ENCODE measurements at places on chromosomes 16 and 17.
A peak's percentile ranks its signal among the peaks of the same experiment; 100 is the strongest.

DNA sequence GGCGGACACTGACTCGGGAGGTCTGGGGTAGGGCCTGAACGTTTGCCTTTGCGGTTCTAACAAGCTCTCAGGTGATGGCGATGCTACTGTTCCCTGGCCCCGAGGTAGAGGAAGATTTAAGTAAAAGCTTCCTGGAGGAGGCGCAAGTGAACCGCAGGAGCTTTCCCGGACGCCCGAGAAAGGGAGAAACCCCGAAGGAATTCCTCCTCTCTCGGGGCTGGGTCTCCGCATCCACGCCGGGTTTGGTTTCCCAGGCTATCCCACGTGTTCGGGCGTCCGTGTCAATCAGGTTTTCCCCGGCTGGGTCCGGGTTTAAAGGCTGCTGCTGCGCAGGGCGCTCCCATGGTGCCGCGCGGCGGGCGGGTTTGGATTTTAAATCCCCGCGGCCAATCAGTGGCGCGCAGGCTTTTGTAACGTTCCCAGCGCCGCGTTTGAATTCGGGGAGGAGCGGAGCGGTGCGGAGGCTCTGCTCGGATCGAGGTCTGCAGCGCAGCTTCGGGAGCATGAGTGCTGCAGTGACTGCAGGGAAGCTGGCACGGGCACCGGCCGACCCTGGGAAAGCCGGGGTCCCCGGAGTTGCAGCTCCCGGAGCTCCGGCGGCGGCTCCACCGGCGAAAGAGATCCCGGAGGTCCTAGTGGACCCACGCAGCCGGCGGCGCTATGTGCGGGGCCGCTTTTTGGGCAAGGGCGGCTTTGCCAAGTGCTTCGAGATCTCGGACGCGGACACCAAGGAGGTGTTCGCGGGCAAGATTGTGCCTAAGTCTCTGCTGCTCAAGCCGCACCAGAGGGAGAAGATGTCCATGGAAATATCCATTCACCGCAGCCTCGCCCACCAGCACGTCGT is at the start of gene PLK1:
Gene PLK1 (plus strand): TSS at position 460 of the 844 bp plus-strand sequence. CDS start 44 bp downstream, at position 504.
- DNase-seq, result peak; percentile 70

- no peak for DNase-seq
Observed at GRCh38 chr17:21815352-21816063, 123.2 kb downstream of the KCNJ18 start.

GRCh38 chr16:12229759-12230594 is 253.4 kb downstream of the SNX29 start:
- DNase-seq, result no peak

DNA sequence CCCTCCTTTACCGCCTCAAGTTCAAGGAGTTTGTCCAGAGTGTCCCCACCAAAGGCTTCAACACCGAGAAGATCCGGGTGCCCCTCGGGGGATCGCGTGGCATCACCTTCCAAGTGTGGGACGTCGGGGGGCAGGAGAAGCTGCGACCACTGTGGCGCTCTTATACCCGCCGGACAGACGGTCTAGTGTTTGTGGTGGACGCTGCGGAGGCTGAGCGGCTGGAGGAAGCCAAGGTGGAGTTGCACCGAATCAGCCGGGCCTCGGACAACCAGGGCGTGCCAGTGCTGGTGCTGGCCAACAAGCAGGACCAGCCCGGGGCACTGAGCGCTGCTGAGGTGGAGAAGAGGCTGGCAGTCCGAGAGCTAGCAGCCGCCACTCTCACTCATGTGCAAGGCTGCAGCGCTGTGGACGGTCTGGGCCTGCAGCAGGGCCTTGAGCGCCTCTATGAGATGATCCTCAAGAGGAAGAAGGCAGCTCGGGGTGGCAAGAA is 1.1 kb downstream of the ARL4D start:
- DNase-seq, result no peak

DNA sequence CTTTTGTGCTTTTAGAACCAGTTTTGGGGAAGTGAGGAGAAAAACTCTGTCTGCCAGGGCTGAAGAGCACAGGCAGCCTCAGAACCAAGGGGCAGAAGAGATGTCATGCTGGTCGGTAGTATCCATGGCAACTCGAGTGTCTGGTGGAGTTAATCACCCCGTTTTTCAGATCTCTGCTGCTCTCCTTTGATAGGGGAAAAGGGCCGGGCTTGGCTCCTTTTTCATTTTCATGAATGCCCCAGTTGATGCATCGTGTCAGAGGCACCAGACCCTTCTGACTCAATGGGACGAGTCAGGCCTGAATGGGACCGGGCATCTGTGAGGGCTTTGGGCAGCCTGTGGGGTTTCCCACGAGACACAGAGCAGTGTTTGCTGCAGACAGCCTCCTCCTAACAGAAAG is 304.6 kb downstream of the ABCC12 start:
- no peak for DNase-seq

DNA sequence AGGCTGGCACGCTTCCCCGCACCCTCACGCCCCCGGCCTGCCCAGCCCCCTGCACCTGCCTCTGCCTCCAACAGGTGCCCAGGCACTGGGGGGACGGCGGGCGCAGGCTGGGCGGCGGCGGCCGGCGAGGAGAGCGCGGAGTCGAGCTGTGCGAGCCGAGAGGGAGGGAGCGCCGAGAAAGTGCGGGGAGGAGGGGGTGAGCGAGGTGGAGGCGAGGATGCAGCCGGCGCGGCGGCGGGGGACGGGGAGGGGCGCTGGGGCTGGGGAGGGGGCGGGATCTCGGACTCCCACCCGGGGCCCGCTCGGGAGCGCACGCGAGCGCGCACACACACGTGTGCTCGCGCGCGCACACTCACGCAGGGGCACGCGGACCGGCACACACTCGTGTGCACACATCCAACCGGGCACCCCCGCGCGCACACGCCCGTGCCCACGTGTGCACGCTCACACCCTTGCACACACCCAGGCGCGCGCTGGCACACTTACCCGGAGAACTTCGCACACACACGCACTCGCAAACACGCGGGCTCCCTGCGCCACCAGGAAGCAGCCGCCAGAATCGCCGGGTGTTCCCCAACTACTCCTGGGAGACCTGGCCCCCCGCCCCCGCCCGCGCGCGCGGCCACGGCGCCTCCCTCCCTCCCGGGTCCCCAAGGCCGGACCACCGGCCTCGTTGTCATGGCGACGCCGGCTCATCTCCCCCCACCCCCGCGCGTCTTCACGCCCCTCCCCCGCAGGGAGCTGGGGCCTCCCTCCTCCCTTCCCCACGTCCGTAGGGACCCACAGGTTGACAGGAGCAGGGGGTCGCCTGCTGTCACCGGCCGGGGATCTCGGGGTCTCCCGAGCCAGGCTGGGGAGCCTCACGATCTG is at the start of gene DOC2A:
Gene DOC2A (minus strand): TSS at position 184 of the 870 bp plus-strand sequence. CDS start 805 bp downstream, outside the sequence.
- DNase-seq, result no peak

DNA sequence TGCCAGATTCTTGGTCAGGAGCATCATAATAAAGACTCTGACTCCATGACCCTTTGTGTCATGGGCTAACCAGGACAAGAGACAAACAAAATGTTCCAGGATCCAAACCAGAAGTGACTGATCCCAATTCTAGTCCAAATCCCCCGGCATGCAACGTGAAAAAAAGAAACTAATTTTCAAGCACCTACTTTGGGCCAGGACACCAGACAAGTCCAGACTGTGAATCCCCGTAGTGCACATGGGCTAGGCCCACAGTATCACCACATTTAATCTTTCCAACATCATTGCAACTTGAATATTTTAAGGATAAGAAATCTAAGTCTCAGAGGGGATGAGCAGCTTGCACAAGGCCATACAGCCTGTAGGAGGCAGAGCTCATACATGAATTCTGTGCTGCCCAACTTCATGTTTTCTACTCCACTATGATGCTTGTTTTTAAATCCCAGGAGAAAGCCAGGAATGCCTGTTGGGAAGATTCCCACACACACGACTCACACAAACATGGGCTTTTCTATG is 365.7 kb downstream of the NPIPA8 start:
- no peak for DNase-seq

DNA sequence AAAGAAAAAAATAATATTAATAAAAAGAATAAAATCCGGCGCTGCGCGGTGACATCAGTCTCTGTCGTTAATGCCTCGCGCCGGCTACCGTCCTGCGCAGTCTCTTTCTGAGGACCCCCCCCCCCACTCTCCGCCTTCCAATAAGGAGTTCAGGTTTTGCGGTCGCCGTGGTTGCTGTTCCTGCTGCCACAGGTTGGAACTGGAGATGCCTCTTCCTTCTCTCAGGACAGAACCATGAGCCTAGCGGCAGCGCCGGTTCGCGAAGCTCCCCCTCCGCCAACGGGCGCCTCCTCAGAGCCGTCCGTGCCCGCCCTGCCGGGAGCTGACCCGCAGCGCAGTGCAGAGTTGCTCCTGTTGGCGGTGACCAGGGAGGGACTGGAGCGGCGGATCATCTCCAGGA is 2093.4 kb downstream of the TP53TG3F start:
- no peak for DNase-seq

GRCh38 chr17:45719335-45720071 is 64.6 kb upstream of the CRHR1 start:
- no peak for DNase-seq

- DNase-seq, result no peak
Observed at GRCh38 chr16:5590416-5590815, 492.8 kb upstream of the EEF2KMT start.

- no peak for DNase-seq
Observed at GRCh38 chr17:47687748-47688147, 6.2 kb upstream of the TBKBP1 start.

DNA sequence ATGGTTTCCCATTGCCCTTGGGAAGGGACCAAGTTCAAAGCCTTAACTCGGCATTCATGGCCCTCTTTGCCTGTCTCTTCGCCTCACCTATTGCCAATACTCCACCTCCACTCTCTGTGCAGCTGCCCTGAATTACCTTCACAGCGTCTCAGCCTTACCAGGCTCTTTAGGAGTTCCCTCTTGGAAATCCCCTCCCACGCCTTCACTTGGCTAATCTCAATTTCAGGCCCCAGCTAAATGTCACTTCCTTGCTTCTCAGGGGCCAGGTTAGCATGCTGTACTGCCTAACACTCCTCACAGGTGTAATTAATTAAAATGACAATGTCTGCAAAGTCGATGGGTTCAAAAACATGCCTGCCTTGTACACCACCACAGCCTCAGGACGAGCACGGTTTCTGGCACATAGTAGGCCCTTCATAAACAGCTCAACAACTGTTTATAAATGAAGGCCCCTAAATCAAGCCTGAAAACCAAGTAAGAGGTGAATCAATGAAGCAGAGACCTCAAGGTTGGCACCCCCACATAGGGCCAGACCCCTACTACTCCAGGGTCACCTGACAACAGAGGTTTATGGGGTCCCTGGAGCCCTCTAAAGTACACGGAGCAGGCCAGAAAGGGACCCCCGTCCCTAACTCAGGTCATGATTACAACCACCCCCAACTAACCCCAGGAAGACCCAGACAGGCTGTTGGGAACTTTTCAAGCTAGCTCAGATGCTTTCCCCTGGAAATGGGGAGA is 11.2 kb upstream of the EEF2K start:
- no peak for DNase-seq

- DNase-seq, result peak; percentile 76
Observed at GRCh38 chr17:63480826-63481487, 4.1 kb downstream of the ACE start.

DNA sequence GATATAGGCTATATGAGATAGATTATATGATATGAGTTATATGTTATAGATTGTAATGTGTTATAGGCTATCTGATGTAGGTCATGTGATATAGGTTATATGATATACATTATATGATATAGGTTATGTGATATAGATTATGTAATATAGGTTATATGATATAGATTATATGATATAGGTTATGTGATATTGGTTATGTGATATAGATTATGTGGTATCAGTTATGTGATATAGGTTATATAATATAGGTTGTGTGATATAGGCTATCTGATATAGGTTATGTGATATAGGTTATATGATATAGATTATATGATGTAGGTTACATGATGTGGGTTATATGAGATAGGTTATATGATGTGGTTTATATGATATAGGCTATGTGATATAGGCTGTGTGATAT is 68.5 kb downstream of the RGS9 start:
- no peak for DNase-seq

- peak; percentile 15 for DNase-seq
Observed at GRCh38 chr17:80671039-80671824, 126.6 kb downstream of the RPTOR start.

GRCh38 chr17:20262226-20263114 is 204.9 kb downstream of the LGALS9B start:
- no peak for DNase-seq

DNA sequence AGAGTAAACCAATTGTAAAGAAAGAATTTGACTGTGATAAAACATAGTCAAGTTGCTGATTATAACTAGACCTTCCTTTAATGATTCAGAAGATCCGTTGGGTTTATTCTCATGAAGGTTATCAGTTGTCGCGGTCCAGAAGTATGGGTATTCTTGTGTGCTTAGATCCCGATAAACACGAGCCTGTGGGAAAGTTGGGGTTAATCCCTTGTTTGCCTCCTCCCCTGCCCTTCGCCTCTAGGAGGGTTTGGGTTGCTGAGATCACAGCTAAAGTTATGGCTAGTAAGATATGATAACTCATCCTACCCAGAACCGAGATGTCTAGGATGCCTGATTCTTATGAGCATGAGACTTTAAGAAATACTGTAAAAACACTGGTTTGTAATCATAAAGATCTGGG is 66.8 kb downstream of the GPRC5B start:
- DNase-seq, result no peak

DNA sequence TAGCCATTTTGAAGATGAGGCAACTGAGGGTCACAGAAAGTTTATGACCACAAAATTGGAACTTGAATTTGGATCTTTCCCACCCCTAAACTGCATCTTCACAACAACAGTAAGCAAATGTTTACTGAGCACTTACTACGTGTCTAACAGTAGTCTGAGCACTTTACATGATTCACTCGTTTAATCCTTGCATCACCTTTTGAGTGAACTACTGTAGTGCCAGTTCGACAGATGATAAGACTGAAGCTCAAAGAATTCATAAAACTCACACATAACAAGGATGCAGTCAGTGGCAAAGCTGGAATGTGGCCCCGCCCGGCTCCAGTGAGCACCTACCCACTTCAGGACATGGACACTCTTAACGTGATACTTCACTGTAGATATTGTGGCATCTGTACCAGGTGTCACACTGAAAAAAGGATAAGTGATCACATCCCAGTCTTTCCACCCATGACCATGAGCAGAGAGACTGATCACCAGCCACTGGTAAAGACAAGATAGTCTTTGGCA is 36.0 kb upstream of the HLF start:
- no peak for DNase-seq

DNA sequence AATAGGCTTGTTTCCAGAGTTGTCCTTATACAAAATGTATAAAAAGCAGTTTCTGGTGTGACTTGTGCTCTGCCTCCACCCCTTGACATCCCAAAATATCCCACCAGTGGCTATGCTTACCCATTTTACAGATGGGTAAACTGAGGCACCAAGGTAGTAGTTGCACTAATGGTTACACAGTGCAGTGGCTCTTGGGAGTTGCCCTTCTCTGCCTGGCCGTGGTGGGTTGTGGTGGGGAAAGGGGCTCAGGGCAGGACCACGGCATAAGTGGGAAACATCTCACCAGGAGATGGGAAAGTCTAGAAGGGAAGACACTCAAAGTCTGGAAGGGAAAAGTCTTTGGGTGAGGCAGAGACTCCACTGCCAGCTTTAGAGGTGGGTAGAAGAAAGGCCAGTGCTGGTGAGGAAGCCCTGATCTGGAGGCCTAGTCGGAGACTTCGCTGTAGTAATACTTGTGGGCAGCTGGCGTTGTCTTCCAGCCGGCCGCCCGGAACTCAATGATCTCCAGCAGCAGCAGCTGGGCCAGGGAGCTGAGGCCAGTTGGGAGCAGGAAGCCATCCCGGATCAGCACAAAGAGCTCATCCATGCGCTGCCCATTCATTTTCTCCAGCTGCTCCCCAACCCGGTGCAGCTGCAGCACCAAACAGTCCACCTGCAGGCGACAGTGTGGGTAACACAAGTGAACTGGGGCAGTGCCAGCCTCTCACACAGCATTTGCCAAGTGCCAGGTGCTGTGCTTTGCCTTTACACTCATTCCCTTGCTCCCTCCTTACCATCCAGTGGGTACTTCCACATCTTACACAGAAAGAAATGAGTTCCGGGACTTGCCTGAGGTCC is 4.5 kb downstream of the MIF4GD start:
- DNase-seq, result peak; percentile 63
